ENCODE measurements at places on chromosomes 3 and 15.

GRCh38 chr3:129917423-129918007 lies 24.0 kb upstream of the TMCC1 start:
- DNase-seq: no peak

- no peak for DNase-seq
Observed at GRCh38 chr3:153442386-153442785, 280.4 kb downstream of the RAP2B start.

DNA sequence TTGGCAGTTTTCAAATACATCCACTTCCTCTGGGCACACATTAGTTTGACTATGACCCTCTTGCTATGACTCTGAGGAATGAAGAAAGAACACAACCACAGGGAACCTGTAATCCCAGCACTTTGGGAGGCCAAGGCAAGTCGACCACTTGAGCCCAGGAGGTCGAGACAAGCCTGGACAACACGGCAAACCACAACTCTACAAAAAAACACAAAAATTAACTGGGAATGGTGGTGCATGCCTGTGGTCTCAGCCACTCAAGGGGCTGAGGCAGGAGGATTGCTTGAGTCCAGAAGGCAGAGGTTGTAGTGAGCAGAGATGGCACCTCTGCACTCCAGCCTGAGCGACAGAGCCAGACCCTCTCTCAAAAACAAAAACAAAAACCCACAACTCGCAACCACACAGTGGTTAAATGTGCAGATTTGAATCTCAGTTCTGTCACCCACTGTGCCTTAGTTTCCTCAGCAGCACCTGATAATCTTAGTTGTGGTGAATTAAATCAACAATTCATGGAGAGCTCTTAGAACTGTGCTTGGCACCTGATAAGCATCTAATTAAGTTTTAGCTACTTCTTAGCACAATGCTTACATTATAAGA lies 65.7 kb downstream of the MYLK start:
- DNase-seq: no peak

- no peak for DNase-seq
Observed at GRCh38 chr3:14554715-14555114, 14.6 kb upstream of the GRIP2 start.

- no peak for DNase-seq
Observed at GRCh38 chr3:17500618-17501017, 241.8 kb downstream of the TBC1D5 start.

GRCh38 chr15:52102463-52102862 lies 10.1 kb downstream of the BCL2L10 start:
- no peak for DNase-seq

DNA sequence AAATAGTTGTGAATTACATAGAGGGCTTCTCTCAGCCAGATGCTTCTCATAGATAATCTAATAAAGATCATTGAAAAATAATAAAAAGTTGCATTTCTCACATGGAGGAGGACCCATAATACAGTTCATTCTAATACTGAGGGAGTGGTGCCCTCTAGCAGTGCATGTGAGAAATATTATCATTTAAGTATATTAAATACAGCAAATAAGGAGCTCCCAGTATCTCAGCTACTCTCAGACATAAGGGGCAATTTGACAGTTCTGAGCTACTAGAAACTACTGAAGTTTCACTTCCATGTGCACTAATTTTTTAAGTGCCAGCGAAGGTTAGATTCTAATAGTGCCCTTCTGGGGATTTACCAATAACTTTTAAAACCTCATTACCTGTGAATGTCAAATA lies 188.3 kb downstream of the IL5RA start:
- no peak for DNase-seq

- no peak for DNase-seq
Observed at GRCh38 chr15:51837792-51838251, 8.4 kb downstream of the TMOD3 start.

- no peak for DNase-seq
Observed at GRCh38 chr3:32946973-32947788, 4.3 kb upstream of the CCR4 start.

GRCh38 chr15:50380089-50380488 lies 25.1 kb upstream of the GABPB1 start:
- no peak for DNase-seq

- DNase-seq: no peak
Observed at GRCh38 chr15:58551084-58551763, 119.4 kb downstream of the LIPC start.
